ENCODE measurements at places on chromosomes 11 and 22.

DNA sequence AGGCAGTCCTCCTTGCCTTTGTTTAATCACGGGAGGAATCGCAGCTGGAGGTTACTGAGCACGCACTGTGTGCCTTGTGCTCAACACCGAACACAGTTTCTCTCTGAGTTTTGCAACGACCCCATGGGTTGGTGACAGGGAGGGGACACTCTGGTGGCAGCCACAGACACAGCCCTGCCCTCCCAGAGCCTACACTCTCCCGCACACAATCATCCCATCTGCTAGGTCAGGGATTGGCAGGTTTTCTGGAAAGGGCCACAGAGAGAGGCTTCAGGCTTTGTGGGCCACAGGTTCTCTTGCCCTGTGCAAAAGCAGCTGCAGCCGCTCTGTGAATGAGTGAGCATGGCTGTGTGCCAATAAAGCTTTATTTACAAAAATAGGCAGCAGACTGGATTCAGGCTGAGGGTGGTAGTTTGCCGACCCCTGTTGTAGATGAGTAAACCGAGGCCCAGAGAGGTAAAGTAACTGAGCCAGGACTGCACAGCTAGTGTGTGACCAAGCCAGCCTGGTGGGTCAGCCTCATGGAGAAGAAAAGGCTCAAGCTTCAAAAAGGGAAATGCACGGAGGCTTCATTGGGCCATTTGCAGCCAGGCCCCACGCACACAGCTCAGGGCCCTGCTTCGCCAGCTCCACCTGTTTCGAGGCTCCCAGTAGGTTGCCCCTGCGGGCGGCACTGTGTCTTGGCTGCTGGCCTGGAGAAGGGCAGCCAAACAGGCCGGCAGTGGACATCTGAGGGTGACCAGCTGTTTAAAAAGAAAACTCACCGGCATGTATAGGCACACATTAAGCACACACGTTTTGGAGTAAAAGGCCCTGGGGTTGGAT, 16.3 kb downstream of the LTO1 start:
- DNase-seq, result no peak

DNA sequence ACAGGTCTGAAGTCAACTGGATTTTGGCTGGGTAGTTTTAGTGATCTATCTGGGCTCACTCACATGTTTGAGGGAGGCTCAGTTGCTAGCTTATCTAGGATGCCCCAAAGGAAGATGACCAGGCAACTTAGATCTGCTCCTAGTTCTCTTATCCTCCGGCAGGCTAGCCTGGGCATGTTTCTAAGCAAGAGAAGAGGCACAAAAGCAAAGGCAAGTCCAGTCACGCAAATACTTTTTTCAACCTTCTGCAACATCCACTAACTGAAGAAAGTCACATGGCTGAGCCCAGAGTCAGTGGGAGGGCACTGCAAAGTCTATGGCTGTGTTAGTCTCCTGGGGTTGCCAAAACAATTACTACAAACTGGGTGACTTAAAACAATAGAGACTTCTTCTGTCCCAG, 32.9 kb upstream of the FSHB start:
- no peak for DNase-seq

GRCh38 chr11:360326-361280, 8.7 kb upstream of the B4GALNT4 start:
- DNase-seq, result no peak

- no peak for DNase-seq
These were observed 609.3 kb upstream of the CCDC90B start for GRCh38 chr11:83895516-83895915.

DNA sequence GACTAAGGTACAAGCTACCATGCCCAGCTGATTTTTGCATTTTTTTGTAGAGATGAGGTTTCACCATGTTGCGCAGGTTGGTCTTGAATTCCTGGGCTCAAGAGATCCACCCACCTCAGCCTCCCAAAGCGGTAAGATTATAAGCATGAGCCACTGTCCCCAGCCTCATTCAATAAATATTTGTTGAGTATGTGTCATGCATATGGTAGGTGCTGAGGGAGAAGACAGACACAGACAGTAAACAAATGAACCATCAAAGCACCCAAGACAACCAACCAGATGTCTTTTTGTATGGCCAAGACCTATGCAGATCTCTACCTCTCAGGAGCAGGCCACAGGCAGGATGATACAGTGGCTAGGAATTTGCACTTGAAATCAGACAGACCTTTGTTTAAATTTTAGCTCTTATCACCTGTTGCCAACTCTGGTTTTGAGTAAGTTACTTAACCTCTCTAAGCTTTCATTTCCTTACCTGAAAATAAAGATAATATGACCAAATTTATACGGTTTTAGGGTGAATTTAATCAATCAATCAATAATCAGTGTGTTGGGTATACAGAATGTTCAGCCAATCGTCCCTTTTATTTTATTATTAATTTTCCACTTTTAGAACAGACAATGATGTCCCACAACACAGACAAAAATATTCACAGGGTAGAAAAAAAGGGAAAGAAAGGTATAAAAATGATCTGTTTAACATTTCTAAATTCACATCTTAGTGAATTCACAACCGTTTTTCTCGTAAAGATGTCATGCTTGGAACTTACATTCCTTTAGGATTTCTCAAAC, 128.2 kb downstream of the SGSM3 start:
- no peak for DNase-seq

DNA sequence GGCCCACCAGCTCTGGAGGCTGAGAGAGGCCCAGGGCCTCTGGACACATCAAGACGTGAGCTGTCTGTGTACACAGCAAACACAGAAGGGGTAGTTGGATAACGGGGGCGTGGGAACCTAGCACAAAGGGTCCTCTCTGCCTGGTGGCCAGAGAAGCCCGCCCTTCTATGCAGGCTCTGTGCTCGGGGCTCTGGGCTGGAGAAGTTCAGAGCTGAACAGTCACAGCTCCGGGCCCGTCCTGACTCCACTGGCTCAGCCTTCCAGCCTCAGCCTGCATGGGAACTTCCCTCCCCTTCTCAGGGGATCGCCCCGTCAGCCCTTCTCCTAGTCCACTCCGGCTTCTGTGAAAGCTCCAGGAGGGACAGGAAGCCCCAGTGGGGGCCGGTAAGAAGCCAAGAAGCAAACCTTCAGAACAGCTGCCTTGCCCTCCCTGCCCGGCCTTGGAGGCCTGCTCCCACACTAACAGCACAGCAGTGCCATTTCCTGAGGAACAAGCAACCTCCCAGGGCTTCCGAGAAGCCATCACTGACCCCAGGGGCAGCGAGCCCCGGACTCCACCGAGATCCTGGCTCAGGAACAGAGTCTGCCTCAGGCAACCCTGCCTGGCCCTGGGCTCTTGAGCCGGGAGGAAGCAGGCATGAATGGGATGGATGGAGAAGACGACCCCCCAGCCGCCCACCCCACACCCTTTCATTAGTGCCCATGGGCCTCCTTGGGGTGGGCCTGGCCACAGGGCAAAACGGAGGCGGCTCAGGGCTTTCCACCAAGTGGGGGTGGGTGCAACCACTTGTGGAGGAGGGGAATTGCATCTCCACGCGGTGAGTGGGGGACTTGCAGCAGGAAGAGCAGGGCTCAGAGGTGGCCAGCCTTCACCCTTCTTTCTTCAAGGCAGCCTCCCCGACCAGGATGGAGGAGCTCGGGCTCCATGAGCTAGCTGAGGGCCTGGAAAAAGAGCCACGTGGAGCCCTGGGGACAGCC, 119.8 kb downstream of the ST3GAL4 start:
- no peak for DNase-seq
